ENCODE measurements at places on chromosomes 6 and 20.

- DNase-seq, result no peak
Observed at GRCh38 chr6:141618180-141618581, 514.5 kb upstream of the GJE1 start.

GRCh38 chr6:7088076-7088742, 19.6 kb upstream of the RREB1 start:
- DNase-seq, result no peak

DNA sequence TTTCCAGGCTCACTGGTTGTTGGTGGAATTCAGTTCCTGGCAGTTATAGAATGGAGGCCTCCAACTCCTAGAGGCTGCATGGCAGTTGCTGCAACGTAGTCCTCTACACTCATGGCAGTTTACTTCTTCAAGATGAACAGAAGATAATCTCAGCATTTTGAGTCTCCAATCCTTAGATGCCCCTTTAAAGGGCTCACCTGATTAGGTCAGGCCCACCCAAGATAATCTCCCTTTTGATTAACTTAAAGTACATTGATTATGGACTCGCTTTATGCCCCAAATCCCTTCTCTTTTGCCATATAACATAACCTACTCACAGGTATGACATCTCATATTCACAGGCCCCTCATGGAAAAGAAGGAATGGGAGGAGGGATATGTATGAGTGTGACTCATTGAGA, 76.4 kb downstream of the ZNF133 start:
- no peak for DNase-seq

- DNase-seq, result no peak
Observed at GRCh38 chr6:14743474-14744211, 502.2 kb upstream of the JARID2 start.

DNA sequence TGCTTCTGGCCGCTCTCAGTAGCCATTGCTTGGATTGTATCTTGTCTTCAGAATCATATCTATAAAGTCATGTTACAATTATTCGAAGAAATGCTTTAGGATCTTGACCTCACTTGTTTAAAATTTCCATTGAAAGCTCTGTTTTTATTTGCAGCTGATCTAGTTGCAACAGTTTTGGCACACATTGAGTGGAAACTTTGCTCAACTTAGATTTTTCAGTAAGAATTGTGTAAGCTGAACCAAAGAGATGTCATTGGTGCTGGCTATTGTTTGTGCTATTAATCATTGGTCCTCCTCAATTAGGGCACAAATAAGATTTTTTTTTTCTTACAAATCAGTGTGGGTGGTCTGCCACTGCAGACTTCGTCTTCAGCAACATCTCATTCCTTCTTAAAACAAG, 649.2 kb downstream of the MMUT start:
- DNase-seq, result no peak

DNA sequence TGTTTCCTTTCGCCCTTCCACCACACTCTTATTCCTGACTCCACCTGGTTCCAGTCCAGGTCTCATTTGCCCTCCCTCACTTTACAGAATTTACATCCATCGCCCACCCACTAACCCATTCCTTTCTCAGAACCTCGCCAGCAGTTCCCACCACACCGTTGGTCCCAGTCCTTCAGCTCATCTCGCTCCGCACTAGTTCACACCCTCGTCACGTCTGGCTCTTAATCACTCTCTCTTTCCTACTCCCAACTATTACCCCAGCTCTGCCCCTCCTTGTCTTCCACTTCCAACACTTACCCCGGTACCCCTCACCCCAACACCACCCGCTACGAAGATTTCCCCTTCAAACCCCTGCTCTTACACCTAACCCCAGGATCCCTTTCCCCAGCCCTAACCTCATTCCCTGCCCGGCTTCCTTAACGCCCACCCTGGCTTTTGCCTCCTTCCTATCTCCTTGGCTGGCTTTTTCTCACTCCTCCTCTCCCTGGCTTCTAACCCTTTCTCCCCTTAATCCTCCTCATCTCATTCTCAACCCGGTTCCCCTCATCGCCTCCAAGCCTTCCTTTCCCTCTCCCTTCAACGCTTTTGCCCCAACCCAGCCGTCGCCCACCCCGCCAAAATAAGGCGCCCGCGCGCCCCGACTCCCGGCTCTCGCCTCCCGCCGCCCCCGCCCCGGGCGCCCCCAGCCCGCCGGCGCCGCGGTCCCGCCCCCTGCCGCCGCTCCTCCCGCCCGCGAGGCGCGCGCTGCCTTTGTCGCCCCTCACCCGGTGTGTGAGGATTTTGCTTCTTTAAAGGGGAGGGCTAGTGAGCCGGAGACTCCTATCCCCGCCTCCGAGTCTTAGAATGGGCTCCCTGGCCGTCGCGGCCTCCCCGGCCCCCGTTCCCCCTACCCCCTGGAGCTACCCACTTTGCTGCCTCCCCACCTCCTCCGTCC, 542 bp downstream of the USP49 start:
- no peak for DNase-seq

DNA sequence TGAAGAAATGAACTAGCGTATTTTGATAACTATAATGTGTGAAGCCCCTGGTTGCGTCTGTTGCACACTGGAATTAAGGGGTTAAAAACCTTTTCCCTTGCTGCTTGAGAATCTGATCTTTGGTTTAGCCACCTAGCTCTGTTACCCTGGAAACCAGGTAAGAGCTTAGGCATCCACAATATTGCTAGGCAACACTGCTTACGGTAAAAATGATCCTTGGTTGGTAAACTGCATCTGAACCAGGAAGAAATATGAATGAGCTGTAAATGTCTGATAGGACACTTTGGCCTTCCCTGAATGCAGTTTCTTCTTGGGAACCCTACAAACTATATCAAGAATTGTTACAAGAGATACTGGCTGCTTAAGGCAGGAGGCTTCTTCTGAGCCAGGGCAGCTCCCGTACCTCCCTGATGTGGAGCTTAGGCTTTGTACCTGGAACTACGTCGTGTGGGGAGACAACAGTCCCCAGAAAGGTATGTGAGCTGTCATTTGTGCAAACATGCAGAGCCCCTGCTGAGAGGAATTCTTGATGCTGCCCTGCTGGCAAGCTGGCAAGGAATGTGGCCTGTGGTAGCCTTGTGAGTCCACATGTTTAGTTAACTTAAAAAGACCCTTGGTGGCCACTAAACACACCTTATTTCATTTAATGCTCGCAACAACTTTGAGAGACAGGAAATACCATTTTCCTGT, 18.4 kb downstream of the UBE3D start:
- DNase-seq, result no peak

DNA sequence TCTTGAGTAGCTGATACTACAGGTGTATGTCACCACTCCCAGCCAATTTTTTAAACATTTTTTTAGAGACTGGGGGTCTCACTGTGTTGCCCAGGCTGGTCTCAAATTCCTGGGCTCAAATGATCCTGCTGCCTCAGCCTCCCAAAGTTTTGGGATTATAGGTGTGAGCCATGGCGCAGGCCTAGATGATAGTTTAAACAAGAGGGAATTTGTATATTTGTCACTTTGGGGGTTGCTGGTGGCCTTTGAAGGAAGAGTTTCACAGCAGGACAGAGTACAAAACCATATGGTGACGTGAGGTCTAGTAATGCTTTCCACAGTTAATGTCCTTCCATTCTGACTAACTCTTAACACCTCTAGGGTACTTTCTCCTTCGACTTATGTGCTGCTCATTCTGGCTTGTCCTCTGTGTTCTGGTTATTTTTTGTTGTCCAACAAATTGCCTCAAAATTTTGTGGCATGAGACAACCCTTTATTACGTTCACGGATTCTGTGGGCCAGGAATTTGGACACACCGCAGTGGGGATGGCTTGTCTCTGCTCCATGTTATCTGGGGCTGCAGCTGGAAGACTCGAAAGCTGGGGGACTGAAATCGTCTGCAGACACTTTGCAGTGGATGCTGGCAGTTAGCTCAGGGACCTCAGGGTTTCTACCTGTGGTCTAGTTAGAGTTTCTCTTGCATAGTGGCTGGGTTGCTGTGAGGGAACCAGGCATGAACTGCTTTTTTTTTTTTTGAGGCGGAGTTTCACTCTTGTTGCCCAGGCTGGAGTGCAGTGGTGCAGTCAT, 23.0 kb upstream of the IER3 start:
- no peak for DNase-seq

- no peak for DNase-seq
Observed at GRCh38 chr6:9659848-9660247, 755.0 kb downstream of the TFAP2A start.

DNA sequence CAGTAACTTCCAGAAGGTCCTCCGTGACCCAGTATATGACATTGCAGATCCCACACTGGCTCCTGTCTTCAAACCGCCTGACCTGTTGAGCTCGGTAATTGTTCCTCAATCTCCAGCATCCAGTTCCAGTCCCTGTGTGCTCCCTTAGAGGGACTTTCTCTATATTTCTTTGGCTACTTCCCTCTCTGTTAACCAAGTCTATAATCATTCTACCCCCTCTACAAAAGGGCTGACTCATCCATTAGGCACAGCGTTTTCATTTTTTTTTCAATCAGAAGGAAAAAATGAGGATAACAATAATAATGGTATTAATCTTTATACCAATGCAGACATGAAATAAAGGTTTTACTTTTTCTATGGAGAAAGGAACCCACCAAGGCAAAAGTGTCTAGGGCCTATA, 69.3 kb downstream of the FAM229B start:
- no peak for DNase-seq

DNA sequence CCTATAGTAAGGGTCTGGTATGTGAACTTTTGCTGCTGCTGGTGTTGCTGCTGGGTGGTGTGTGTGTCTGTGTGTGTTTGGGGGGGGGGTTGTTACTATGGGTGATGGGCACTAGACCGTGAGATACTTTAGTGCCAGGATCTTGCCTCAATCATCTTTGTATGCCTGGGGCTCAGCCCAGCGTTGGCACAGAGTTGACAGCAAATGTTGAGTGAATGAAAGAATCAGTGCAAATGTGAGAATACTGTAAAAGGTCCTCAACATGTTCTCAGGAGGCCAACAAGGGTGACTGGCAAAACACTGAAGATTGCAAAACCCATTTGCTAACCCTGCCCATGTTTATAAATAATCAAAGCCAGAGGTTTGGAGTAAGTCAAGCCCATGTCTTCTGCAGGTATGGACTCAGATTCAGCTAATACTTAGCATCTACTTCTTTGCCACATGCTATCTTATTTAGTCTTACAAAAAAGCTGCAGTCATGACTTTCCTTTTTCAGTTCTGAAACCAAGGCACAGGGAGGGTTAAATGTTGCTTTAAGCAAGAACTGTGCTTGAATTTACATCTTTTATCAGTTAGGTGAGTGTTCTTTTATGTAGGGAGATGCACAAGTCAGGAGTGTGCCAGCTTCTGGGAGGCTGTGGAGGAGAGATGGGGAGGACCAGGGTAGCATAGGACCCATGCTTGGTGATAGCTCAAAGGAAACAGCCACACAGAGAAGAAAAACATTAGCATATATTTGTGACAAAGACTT, 125.3 kb upstream of the SPACA1 start:
- DNase-seq, result no peak

DNA sequence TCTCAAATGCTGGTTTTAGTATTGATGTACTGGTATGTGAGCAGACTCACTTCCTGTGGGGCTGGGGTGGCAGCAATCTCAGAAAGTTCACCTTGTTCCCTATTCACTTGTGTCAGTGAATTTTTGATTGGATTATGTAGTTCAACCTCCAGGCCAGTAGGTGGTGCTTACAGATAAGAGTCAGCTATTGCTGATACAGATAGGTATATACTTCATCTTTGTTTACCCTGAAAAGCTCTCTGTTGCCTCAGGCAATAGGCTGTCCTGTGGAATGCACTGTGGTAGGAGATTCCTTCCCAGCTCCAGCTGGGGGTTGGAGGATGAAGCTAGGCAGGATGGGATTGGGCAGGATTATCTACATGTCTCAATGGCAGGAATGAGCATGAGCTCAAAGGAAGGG, 851.2 kb upstream of the EYS start:
- no peak for DNase-seq

GRCh38 chr20:19915111-19915798, 101.9 kb upstream of the NAA20 start:
- no peak for DNase-seq

GRCh38 chr20:32639284-32639683, 34.5 kb downstream of the C20orf203 start:
- DNase-seq, result no peak

- no peak for DNase-seq
Observed at GRCh38 chr6:63732336-63732735, 96.7 kb downstream of the PHF3 start.

GRCh38 chr6:121858310-121858709, 422.9 kb downstream of the GJA1 start:
- DNase-seq, result no peak

GRCh38 chr6:168574699-168575195, 133.8 kb downstream of the SMOC2 start:
- DNase-seq, result no peak

GRCh38 chr20:460707-461106, 1.6 kb downstream of the TBC1D20 start:
- DNase-seq, result no peak

DNA sequence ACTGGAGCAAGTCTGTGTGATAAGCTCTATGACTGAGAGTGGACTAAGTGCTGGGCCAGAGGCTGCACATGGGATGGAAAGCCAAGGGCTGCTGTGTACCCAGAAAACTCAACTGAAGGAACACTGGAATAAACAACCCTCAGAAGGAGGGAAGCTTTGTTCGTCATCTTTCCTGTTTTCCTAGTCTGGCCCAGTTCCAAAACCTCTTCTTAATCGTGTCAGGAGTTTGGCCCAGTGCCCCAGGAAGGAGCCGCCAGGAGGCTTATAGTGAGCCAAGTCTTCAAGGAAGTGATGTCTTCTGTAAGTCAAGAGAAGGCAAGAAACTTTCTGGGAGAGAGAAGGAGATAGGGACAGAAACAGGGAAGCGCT, 23.3 kb upstream of the TOP1 start:
- no peak for DNase-seq

DNA sequence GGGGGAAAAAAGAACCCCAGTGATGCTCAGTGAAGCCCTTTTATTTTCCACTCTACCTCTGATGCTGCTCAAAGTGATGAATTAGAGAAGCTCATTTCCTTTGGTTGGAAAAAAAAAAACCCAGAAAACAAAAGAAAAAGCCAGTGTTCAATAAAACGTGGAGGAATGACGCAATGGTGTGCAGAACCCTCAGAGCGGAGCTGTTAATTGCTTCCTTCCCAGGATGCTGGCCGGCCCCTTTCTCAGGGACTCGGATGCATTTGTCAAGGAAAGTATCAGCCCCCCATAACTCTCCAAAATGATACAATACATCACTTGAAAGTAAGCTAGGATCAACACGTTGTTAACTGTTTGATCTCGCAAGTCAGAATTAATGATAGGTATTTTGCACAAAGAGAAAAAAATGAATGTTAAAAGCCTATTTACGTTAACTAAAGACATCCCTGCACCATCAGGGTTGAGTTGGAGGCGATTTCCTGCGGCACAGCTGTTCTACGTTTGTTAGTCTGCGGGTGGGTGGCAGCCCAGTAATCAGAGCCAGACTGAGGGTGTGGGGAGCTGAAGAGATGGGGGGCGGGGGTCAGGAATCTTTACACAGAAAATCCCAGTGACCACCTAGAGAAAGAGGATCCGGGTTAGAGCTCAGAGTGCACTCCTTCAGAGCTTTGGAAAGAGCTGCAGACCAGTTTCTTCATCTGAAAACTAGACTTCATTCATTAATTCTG, 132.4 kb downstream of the BMP7 start:
- DNase-seq, result no peak

- DNase-seq, result no peak
Observed at GRCh38 chr6:45880676-45881075, 135.0 kb downstream of the CLIC5 start.

- DNase-seq, result no peak
Observed at GRCh38 chr6:157203764-157204163, 119.6 kb downstream of the TMEM242 start.

- DNase-seq, result no peak
Observed at GRCh38 chr6:35557239-35557638, 44.5 kb upstream of the TULP1 start.

All from stimulated activated CD8-positive, alpha-beta memory T cell treated with anti-CD3 and anti-CD28 coated beads, Interleukin-7, amount 100 ng/mL, for 1 hour (primary cell).